Ovary (tissue), 10 donors: ENCODE measurements at places on chromosomes 7 and 10. TPM values are rescaled to one million over a fixed set of nuclear protein-coding genes. Genes with fewer than 3 reads are reported as not detected.

GRCh38 chr7:137545059-137545716 lies 201.7 kb upstream of the PTN start:
- no peak for DNase-seq

PPP1R9A gene
- 11.2 TPM for total RNA-seq

GRCh38 chr7:138845711-138846110 lies 47.7 kb upstream of the ATP6V0A4 start:
- no peak for DNase-seq

DNA sequence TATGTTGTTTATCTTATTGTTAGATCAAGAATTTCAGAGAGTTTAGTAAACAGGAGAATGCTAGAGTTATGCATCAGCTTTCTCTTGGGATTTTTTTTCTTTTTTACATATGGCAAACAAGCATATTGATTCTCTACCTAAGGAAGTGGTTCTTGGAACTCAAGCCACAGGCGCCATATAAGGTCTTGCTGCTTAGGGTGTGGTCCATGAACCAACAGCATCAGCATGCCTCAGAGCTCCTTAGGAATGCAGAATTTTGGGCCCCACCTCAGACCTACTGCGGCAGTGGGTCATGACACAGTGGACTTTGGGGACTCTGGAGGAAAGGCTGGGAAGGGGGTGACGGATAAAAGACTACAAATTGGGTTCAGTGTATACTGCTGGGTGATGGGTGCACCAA lies 230.8 kb downstream of the SKAP2 start:
- DNase-seq: no peak

TEX47 gene
- total RNA-seq: not detected

- DNase-seq: no peak
Measured at GRCh38 chr7:91286432-91286831, 22.2 kb downstream of the FZD1 start.
